ENCODE measurements at places on chromosomes 2 and 18. TPM values are rescaled to one million over a fixed set of nuclear protein-coding genes. Genes with fewer than 3 reads are reported as not detected.

DNA sequence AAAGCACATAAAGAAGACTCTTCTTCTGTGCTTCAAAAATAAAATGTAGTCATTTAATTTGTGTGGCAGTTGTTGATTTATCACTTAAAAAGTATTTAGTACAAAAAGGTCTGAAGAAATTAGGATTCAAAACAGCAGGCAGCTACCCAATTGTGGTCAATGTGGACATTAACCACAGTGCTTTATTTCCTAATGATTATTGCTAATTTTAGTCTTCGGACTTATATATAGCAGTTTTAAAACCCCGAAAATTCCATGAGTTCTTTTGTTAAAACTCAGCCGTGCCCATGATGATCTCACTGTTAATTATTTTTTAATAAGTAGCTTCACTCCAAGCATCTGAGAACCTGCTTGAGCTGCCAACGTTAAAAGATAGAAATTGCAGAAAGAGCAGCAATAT lies 594.3 kb downstream of the STK39 start:
- no peak overlapping the region for H3K4me3 ChIP-seq
- H3K4me1 ChIP-seq = no peaks in the 10 kb centered on the region
- no peak overlapping the region for H3K27ac ChIP-seq
- H3K36me3 ChIP-seq = no peaks in the 10 kb centered on the region

GRCh38 chr2:232770207-232770606 lies 6.2 kb downstream of the KCNJ13 start:
- no peak for DNase-seq
- H3K4me3 ChIP-seq = no peak overlapping the region
- H3K27me3 ChIP-seq = no peaks in the 10 kb centered on the region

DNA sequence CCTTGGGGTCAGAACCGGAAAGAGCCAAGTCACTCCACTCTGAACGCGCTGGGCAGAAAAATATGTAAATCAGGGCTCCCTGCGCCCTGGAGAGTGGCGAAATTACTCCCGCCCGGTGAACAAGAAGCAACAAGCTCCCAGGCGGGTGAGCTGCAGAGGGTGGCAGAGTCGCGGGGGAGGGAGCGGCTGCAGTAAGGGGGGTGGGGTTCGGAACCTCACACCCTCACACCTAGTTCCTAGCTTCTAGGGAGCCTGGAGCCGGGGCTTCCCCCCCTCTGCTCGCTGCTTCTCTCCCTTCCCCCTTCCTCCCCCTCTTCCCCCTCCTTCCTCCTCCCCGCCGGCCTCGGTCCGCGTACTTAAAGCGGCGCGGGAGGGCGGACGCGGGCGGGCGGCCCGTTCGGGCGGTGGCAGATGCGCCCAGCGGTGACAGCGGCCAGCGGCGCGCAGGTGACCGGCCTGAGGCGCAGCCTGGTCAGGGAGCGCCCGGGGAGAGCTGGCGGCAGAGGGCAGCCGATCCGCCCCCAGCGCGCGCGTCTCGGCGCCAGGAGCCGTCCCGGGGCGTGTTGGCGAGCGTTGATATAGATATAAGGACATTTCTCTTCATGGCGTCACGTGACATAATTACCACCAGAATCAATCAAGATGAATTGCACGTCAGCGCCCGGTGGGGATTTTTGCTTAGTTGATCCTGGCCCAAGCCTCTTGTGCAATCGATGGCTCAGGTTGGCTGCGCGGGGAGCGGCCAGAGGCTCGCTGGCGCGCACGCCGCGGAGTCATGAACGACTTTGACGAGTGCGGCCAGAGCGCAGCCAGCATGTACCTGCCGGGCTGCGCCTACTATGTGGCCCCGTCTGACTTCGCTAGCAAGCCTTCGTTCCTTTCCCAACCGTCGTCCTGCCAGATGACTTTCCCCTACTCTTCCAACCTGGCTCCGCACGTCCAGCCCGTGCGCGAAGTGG lies at the start of gene HOXD11:
HOXD11 (plus strand) TSS at position 700 of the 959 bp plus-strand sequence; CDS start at position 776, 76 bp downstream.
- H3K27me3 ChIP-seq = peaks cover 86% of the 10 kb centered on the region
- no peaks in the 10 kb centered on the region for H3K4me1 ChIP-seq
- peak; percentile 72 for DNase-seq
- H3K4me3 ChIP-seq = no peak within 1 kb of the TSS

GRCh38 chr2:65729246-65729645 lies 296.8 kb upstream of the SPRED2 start:
- no peak overlapping the region for H3K4me3 ChIP-seq
- H3K27me3 ChIP-seq = no peaks in the 10 kb centered on the region
- no peak overlapping the region for H3K27ac ChIP-seq
- DNase-seq = no peak
- no peaks in the 10 kb centered on the region for H3K4me1 ChIP-seq

- no peak for DNase-seq
- H3K27me3 ChIP-seq = no peaks in the 10 kb centered on the region
- H3K4me3 ChIP-seq = no peak overlapping the region
- no peaks in the 10 kb centered on the region for H3K4me1 ChIP-seq
- no peak overlapping the region for H3K27ac ChIP-seq
Observed at GRCh38 chr2:567865-568638, 109.2 kb downstream of the TMEM18 start.

The ABCG5 gene
- total RNA-seq = 54.0 TPM

DNA sequence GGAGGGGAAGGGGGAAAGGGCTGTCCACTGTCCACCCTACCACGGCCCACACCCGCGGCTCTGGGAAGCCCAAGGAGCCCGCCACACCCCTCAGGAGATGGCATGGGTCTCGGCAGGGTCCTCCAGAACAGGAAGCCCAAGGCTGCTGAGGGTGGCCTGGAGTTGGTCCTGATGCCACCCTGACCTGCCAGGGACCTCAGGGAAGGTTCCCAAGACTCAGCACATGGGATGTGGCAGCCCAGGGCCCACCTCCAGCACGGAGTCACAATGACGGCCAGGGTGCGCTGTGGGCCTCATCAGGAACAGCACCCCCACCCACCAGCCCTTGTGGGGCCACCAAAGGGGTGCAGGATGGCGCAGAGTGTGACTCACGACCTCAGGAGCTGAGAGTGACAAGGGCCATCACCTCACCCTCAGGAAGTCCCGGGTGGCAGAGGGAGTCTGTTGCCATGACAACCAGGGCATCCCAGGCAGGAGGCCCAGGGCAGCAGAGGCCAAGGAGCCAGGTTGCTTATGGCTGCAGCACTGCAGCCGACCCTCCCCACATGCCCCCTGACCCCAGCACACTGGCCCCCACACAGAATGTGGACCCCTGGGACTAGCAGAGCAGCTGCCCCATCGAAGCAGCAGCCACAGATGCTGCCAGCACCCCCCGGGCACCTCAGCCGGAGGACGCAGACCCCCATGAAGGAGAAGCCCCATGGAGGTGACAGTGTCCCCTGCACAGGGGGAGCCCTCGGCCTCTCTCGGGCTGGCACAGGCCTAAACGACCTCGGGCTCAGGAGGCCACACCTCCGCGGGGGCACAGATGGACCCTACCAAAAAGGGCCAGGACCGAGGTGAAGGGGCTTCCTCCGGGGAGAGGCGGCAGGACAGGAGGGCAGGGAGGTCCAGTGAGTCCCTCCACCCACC lies 34.3 kb downstream of the KIF1A start:
- no peaks in the 10 kb centered on the region for H3K4me1 ChIP-seq
- peak; percentile 14 for DNase-seq
- no peaks in the 10 kb centered on the region for H3K36me3 ChIP-seq
- no peaks in the 10 kb centered on the region for H3K27me3 ChIP-seq

GRCh38 chr18:23798249-23798648 lies 109.0 kb downstream of the LAMA3 start:
- no peak for DNase-seq
- no peak overlapping the region for H3K4me3 ChIP-seq
- no peaks in the 10 kb centered on the region for H3K36me3 ChIP-seq
- no peaks in the 10 kb centered on the region for H3K4me1 ChIP-seq

The ALPI gene
- total RNA-seq = not detected

GRCh38 chr2:85548608-85548900 lies 9.6 kb downstream of the MAT2A start:
- no peak for DNase-seq
- no peaks in the 10 kb centered on the region for H3K4me1 ChIP-seq
- H3K4me3 ChIP-seq = no peak overlapping the region
- H3K27ac ChIP-seq = no peak overlapping the region

Data from right lobe of liver (tissue), 6 donors.